ENCODE measurements at places on chromosomes 6 and 20.
A peak's percentile ranks its signal among the peaks of the same experiment; 100 is the strongest.

DNA sequence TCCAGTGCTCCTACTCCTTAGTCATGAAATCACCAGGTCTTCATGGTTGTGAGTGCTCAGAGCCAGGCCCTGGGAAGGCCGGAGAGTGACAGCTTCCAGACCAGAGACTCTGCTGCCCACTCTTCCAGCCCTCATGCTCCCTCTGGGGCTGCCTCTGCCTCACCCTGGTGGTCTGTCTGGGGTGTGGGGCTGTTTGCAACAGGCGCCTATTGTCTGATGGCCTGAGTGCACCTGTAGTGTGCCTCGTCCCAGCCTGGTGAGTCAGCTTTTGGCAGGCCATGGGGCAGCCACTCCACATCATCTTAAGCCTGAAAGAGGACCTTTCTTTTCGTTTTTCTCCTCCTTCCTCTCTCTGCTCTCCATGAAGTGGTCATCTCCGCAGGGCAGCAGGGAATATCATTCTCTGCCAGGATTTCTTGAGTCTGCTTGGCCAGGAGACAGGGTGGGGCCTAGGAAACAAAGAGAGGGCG lies 173.8 kb downstream of the VEGFA start:
- no peak for DNase-seq

DNA sequence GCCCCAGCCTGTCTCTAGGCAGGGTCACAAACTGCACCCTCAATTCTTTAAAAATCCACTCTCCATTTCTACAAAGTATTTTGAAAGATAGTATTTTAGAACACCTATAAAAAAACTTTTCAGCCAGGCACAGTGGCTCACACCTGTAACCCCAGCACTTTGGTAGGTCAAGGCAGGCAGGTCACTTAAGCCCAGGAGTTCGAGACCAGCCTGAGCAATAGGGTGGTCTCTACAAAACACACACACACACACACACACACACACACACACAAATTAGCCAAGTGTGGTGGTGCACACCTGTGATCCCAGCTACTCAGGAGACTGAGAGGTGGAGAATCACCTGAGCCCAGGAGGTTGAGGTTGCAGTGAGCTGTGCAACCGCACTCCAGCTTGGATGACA lies 30.2 kb downstream of the SLC23A2 start:
- no peak for DNase-seq

- no peak for DNase-seq
Observed at GRCh38 chr6:75176076-75176582, 29.7 kb downstream of the COL12A1 start.

DNA sequence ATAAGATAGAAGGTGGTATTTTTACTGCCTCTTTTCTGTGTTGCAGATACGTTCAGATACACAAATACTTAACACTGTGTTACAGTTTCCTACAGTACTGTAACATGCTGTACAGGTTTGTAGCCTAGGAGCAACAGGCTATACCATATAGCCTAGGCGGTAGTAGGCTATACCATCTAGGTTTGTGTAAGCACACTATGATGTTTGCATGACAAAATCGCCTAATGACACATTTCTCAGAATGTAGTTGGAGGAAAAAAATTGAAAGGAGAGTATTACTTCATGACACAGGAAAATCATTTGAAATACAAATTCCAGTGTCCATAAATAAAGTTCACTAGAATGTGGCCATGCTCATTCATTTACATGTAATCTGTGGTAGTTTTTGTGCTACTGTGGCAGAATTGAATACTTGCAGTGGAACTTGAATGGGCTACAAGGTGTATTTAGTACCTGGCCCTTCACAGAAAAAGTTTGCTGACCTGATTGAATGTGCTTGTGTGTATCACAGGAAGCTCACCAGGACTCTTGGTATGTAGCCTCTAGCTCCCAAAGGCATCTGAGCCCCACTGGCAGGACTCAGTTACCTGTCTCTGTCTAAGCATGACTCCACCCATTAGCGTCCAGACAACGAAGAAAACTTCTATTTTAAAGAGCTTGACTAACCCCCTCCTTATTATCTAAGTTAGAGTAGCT lies 18.8 kb downstream of the TOP1 start:
- no peak for DNase-seq

DNA sequence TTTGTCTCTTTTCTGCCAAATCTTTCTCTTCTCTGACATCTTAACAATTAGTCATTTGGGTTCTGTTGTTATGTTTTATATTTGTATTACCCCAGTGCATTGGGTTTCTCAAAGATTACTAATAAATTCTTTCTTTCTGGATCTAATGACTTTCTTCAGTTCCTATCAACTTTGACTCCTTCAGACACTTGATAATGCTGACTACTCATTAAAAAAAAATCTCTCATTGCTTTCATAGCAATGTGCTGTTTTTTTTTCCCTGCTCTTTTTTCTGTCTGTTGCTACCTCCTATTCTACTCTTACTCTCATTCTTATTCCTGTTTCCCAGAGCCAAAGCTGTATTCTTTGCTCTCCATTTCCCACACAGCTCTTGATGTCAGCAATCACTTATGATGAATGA lies 81.3 kb upstream of the MAP3K7 start:
- no peak for DNase-seq

- no peak for DNase-seq
Observed at GRCh38 chr20:13650474-13650873, 11.7 kb upstream of the TASP1 start.

GRCh38 chr6:168884646-168885086 lies 369.0 kb downstream of the THBS2 start:
- DNase-seq: peak; percentile 79

- no peak for DNase-seq
Observed at GRCh38 chr6:14130435-14131075, 13.0 kb downstream of the CD83 start.

DNA sequence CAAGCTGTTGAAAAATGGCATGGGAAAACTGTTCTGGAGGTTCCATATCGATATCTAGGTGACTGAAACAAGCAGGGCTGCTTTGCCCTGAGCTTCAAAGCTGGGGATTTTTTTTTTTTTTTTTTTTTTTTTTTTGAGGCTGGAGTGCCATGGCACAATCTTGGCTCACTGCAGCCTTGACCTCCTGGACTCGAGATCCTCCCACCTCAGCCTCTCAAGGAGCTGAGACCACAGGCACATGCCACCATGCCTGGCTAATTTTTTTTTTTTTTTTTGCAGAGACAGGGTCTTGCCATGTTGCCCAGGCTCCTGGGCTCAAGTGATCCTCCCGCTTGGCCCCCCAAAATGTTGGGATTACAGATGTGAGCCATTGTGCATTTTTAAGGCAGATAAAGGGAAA lies 11.0 kb downstream of the ERGIC3 start:
- DNase-seq: no peak

DNA sequence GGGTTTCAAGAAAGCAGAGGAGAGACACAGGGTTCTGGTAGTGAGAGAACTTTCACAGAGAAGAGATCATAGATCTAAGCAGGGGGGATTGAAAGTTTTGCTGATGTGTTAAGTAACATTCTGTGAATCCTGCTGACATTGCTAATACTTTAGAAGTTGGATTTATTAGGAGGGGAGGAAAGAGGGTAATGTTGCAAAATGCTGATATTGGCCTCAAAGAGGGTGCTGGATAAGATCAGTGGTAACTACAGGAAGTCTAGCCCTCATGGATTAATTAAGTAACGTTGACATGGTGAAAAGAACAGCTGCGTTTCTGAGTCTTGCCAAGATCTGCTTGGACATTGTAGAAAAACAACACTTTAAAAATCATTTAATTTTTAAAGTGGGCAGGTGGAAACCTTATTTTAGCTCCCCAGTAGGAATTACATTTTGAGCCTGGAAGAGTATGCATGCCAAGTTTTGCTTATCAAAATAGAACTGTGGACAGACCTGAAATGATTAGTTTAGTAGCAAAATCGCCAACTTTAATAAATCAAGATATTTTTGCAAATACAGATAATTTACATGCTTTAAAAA lies 606.0 kb upstream of the HTR1E start:
- DNase-seq: no peak

DNA sequence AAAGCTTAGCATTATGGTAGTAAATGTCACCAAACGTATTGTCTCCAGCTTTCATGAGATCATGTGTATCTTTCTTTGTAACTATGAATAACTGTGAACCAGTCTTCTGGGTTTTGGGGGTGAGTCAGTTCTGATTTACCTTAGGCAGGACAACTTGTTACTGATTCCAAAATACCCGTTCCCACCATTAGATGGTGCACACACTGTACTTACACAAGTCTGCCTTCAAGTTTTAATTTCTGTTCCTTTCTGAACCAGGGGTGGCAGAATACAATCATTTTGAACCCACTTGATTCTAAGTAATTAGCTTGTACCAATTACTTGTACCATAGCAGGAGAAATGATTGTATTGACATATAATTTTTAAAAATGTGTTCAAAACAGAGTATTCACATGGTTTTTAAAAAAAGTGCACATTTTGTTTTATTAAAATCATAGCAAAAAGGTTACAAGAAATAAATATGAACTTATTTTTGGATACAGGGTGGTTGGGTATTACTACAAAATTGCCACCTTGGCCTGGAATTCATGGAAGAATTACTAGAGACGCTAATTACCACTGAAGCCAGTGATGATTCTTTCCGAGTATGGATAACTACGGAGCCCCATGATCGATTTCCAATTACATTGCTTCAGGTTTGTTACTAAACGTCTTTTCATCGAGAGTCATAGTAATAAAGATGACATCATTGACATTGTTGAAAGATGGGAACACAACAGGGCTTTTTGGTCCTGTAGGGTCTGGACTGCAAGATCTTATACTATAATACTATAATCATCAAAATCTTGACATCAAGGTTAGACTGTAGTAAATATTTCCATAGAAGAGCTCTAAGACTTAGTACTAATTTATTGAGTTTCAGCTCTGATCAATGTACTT lies 75.2 kb upstream of the GLP1R start:
- DNase-seq: peak; percentile 73

DNA sequence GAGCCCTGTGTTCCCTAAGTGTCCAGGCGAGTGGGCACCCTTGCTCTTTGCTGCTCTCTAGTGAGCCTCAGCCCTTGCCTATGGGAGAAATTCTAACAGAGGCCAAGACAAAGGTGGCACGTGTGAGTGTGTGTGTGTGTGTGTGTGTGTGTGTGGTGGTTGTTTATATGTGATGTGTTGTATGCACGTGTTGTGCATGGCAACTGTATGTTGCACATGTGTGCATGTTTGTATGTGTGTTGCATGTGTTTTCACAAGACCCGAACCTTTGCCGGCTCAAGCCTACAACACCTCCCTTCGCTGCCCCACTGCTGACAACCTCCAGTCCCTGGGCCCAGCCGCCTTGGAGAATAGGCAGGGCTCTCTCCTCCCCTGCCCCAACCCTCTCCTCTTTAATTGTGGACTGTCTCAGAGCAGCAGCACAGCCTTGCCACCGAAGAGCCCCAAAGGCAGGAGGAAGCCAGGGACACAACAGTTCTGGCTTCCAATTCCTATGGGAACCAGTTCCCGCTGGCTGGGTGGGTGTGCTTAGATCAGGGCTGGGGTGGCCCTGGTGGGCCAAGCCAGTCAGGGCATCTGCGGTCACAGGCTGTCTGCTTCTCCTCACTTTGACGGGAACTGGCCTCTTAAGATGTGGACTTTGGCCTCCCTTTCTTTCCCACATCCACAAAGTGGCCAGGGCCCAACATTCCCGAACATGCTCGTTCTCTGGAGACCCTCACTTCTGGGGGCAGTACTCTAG lies 2.7 kb downstream of the KCNK16 start:
- DNase-seq: no peak

DNA sequence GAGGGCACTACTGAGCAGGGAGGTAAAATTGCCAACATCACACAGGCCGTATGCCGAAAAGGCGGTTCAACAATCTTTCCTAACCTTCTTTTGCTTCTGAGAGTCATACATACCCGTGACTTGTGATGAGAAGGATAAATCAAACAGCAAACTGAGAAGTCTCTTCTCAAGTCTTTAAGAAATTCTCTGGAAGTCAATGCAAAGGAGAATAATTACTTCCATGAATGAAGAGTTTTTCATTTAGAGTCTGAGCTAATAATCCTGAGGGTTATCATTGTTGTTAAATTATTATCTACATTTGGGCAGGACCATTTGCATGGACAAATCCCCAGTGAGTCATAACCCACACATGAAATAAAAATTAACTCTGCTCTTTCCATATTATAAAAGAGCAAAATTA lies 22.4 kb upstream of the ILRUN start:
- DNase-seq: no peak

GRCh38 chr6:40500227-40500626 lies 86.9 kb downstream of the LRFN2 start:
- no peak for DNase-seq

GRCh38 chr20:35014537-35014936 lies 58.9 kb downstream of the MYH7B start:
- no peak for DNase-seq

DNA sequence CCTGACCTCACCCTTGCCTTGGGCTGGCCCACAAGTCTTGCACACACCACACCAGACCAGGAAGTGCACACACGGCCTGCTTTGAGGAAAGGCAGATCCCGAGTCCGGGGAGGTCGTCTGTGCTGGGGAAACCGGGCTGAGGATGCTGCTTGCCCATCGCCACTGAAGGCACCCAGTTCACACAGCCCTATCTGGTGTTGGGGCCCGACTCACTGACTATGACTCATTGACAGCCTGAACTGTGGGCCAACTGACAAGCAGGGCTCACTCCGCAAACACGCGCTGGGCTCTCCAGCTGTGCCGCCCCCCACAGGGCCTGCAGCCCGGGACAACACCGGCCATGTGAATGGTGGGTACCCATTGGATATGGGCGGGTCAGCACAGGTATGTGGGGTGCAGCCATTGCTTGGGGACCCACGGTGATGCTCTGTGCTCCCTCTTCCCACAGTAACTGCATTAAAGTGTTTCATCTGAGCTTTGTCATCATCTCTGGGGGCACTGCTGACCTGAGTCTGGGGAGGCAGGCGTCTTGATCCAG lies 1.6 kb downstream of the SAMD10 start:
- peak; percentile 96 for DNase-seq

GRCh38 chr20:13492001-13492481 lies 146.7 kb downstream of the TASP1 start:
- no peak for DNase-seq
